ENCODE measurements at places on chromosomes 5 and 9.

DNA sequence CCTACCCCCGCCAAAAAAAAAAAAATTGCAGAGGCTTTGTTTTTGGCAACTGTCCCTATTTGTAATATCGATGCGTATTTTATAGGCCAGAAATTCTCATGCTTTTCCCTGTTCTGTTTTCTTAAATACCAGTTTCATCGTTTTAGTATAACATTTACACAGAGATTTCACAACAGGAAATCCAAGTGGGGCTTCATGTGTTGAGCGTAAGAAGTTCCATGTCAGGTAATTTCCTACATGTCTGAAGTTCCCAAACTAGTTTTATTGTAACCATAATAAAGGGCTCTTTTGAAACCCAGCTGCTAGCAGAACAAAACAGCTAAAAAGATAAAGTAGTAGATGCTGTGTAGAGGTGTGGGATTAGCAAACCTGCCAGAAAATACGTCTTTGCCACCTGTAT, 4.2 kb downstream of the SMC5 start:
- no peak for DNase-seq

DNA sequence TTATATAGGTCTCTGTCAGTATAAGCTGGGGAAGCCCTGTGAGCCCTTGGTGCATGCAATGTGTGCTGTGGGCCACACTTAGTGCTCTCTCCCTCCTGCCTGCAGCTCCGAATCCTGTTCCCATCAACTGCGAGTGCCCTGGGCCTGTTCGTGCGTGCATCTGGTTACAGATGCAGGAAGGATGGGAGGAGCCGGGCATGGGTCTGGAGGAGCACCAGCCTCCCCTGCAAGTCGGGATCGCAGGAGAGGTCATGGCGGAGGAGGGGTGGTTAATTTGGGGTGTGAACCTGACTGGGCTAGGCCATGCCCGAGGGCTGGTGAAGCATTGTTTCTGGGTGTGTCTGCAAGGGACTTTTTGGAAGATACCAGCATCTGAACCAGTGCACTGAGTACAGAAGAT, 274.6 kb upstream of the IRX4 start:
- no peak for DNase-seq

- no peak for DNase-seq
These were observed 38.4 kb upstream of the SMIM15 start for GRCh38 chr5:61200582-61201155.

DNA sequence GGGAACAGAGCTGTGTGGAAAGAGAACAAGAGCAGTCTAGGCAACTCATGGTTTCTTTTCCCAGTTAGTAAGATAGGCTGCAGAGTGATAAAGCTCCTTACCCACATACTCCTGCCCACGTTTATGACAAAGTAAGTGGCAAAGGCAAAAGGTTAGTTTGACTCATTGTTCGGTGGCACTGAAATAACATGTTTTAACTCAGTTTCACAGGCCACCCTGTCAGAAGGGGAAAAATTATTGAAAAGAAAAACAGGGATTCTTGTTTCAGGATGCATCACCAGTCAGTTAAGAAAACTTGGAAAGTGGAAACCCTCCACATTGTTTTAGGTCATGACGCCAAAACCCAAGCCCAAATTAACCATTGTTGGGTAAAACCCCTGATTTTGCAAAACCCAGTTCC, 22.3 kb upstream of the DAB2 start:
- no peak for DNase-seq

GRCh38 chr5:133334796-133335639, 277.3 kb downstream of the FSTL4 start:
- DNase-seq: no peak

DNA sequence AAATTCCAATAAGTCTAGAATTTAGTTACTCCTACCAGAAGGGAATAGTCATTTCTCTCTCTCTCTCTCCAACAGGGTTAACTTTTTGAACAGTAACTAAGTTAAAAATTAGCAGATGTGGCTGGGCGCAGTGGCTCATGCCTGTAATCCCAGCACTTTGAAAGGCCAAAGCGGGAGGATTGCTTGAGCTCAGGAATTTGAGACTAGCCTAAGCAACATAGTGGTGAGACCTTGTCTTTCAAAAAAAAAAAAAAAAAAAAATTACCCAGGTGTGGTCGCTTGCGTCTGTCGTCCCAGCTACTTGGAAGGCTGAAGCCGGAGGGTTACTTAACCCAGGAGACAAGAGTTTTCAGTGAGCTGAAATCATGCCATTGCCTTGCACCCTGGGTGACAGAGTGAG, 639.7 kb downstream of the PTPRD start:
- DNase-seq: no peak

GRCh38 chr9:130869250-130869649, 27.4 kb downstream of the QRFP start:
- DNase-seq: no peak

DNA sequence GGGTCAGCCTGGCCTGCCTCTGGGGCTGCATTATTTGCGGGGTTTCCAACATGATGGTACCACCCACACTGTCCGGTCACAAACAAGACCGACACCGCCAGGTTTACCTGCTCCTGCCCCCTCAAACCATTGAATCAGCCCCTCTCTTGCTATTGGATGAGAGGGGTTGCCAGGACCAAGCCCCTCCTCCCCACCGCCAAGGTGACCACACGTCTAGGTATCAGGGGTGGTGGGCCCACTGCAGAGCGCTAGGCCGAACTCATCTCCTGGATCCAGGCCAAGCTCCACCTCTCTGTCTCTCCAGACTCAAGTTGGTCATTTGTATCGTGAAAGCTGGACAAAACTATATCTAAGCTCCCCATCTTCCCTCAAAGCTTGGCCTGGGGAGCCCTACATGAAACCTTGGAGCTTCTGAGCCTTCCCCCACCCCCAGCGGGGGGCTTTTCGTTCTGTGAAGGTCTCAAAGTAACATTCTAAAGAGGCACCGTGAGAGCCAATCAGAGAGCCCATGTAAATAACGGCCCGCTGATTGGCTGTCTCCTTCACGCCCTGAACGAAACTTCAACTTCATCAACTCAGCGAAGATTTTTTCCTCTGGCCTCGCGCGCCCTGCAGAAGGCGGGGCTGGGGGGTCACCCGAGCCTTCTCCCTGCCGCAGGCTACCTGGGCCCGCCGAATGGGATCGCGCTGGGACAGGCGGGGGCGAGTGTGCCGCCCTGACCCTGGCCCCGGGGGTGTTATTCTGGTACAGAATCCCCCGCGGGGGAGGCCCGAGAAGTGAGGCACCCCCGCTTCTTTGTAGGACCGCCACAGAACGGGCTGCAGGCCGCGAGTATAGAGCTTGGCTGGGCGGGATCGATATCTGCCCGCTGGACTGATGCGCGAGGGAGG, 49.6 kb upstream of the PSD2 start:
- no peak for DNase-seq

DNA sequence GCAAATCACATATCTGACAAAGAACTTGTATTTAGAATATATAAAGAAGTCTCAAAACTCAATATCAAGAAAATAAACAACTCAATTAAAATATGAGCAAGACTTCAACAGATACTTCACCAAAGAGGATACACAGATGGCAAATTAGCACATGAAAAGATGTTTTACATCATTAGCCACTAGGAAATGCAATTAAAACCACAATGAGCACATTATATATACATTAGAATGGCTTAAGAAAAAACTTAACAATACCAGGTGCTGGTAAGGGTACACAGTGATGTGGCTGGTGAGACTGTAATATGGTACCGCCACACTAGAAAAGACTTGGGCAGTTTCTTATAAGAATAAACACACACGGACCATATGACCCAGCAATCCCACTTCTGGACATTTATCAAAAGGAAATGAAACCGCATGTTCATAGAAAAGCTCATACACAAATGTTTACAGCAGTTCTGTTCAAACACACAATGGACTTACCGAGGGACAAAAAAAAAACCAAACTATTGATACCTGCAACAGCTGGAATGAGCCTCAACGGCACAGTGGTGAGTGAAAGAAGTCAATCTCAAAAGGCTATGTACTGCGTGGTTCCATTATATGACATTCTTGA, 27.6 kb downstream of the SEMA4D start:
- DNase-seq: no peak

DNA sequence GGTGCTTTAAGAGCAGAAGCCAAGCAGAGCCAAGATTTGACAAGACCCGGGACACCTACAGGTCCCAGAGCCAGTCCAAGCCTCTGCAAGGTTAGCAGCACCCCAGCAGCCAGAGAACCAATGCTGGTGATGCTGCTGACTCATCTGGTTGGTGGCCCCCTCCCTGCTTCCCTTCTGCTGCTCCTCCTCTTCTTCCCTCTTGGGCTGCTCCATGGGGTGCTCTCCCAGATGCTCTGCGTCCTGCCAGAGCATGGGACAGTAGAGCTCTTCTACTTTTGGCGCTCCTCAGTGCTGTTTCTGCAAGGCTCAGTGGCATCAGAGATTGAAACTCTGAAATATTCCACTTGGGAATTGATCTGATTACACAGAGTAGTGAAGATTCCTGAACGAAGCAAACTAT, 76.1 kb upstream of the SAP30L start:
- DNase-seq: no peak

DNA sequence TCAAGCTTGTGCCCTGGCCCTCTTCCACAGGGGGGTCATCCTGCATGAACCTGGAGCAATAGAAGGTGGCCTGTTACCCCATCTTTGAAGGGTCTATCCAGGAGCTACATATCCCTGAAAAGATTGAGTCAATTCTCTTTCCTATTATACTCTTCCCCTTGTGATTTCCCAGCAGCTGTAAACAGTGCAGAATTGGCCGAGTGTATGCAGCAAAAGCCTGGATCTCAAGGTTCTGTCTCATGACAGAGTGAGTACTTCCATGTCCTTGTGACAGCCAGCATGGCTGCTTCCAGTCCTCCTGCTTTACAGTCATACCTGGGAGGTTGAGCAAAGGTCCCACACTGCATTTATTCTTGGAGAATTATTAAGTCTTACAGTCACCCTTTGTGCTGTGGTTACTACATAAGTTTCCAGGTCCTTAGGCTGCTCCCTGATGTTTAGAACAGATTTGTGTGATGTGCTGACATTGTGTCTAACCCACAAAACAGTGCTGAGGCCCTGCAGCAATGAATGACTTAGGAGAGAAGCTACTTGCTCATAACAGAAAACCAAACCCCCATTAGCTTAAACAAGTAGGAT, 67.5 kb downstream of the NREP start:
- no peak for DNase-seq

- DNase-seq: no peak
These were observed 56.1 kb downstream of the ANKRD55 start for GRCh38 chr5:56176871-56177533.

- DNase-seq: no peak
These were observed 9.4 kb downstream of the FYB1 start for GRCh38 chr5:39209924-39210323.

- DNase-seq: no peak
These were observed 226.9 kb downstream of the FER start for GRCh38 chr5:108974594-108974993.

- no peak for DNase-seq
These were observed at the start of gene SQSTM1 for GRCh38 chr5:179820483-179821297. TSS of gene SQSTM1 (plus strand) at chr5:179820905. CDS start at chr5:179820937, 32 bp downstream.

DNA sequence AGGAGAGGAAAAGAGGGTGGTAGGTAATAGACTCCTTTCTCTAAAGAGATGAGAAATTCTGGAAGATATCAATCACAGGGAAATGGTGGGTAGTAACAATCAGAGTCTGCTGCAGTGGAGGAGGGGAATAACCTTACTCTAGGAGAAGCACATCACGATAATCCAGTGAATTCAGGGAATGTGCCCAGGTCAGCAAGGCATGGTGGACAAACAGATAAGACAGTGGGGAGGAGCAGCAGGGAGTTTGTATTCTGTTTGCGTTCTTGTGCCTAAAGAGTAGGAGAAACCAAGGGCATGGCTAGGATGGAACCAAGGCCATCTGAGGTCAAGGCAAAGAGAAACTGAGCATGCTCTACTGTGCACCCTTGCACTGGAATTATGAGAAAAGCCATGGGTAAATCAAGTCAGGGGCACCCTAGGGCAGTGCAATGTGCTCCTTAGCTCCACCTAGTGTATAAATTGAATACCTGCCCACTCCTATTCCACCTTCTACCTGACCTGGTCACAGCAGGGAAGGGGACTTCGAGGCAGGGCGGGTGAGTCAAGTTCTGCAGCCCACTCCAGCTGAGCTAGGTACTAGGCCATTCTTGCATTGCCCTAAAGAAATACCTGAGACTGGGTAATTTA, 31.6 kb downstream of the RETREG1 start:
- no peak for DNase-seq

DNA sequence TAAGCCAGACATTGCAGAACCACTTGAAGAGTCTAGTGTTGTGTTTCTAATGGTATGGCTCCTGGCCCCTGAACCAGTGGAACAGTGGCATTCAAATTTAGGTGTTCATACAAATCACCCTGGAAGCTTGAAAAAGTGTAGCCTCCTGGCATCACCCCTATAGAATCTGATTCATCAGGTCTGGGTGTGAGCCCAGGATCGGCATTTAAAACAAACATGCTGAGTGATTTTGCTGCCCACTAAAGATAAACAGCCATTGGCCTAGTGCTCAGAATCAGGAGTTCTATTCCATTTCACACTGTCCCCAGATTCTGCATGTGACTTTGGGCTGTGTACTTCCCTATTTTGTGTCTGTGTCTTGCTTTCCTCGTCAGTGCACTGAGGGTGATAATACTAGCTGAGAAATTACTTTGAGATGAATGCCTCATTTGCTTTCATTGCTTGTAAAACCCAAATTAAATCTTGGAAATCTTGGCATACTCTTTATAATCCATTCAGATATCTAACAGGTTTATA, 241.5 kb upstream of the CLINT1 start:
- DNase-seq: no peak

DNA sequence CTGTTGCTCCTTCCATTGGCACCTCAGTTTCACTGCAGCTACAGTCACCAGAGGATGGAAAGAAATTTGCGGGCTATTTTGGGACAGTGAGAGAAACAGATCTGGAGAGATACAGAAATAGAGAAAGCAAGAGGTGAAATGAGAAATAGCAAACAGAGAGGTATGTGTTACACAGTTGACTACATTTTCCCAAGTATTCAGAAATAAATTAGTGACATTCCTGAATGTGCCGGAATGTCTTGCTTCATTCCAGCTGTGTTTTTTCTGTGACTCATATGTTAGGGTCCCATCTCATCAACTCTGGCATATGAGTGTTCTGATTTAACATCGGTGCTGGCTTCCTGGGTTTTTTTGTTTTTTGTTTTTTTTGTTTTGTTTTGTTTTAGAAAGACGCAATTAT, 63.8 kb upstream of the ZNF462 start:
- no peak for DNase-seq
